ENCODE measurements at places on chromosomes 5 and 9.

GRCh38 chr9:7081065-7081600, 323.4 kb downstream of the KDM4C start:
- no peak for DNase-seq

DNA sequence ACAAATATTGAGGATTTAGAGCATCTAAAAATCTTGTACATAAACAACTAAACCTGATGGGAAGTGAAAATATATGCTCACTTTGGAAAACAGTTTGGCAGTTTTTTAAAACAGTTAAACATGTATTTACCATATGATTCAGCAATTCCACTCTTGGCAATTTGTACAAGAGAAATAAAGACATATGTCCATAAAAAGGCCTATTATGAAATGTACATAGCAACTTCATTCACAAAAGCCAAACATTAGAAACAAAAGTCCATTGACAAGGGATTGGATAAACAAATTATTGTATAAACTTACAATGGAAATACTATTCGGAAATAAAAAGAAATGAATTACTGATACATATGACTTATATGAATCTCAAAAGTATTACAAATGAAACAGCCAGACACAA, 196.2 kb upstream of the SLC24A2 start:
- DNase-seq = no peak

DNA sequence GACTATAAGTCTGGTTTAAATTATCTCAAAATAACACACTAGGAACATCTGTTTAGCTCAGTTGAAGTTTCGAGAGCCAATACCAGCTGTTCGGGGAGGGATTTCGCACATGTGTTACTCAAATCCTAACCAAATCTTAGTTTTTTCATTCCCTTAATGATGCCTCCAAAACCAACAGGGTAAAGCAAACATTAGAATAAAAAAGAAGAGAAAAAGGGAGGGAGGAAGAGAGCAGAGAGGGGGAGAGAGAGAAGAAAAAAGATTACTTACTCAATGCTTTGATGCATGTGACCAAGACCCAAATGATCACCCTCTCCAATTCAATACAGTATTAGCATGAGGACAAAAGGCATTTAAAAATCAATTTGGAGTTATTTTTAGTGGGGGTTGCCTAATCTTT, 86.0 kb upstream of the NR5A1 start:
- no peak for DNase-seq

- DNase-seq = no peak
These were observed 180.4 kb downstream of the SEMA5A start for GRCh38 chr5:9365512-9365911.

GRCh38 chr9:88997646-88998045, 6.4 kb downstream of the S1PR3 start:
- DNase-seq = no peak

- no peak for DNase-seq
These were observed 47.8 kb upstream of the CDKN2AIPNL start for GRCh38 chr5:134459491-134459890.

DNA sequence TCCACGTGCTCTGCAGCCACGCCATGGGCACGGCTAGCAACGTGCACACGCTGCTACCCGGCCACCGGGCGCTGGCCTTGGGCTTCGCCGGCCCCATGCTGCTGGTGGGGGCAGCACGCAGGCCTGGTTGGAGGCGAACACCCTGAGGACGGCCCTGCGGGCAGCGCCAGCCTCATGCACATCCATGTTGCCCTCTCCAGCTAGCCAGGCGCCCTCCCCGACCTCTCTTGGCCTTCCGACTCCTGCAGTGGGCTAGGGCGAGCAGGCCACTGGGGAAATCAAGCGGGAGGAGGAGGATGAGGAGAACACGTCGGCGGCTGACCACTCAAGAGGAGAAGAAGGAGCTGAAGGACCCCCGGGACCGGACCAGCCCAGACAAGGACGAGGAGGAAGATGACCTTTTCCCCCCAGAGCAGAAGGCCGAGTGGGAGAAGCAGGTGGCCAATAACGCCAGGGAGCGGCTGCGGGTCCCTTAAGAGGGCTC, 73.3 kb downstream of the INSL6 start:
- no peak for DNase-seq

DNA sequence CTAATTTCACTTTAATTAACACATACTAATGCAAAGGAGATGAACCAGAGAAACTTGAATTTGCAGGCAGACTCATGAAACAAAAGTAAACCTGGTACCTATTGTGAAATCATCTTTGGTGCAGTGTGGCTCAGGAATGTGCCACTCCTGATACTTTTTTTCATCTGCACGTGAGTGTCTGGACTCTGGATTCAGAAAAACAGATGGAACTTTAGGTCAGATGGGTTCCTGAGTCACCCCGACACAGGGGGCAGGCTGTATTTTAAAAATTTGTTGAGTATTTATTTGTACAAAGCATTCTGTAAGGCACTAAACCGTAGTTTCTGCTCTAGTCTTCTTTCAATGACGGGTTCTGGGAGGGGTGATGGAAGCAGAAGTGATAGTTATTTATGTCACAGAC, 52.2 kb upstream of the TUT7 start:
- no peak for DNase-seq

GRCh38 chr5:101080462-101081240, 177.6 kb upstream of the ST8SIA4 start:
- DNase-seq = no peak

GRCh38 chr5:146906803-146907202, 28.2 kb upstream of the PPP2R2B start:
- no peak for DNase-seq

DNA sequence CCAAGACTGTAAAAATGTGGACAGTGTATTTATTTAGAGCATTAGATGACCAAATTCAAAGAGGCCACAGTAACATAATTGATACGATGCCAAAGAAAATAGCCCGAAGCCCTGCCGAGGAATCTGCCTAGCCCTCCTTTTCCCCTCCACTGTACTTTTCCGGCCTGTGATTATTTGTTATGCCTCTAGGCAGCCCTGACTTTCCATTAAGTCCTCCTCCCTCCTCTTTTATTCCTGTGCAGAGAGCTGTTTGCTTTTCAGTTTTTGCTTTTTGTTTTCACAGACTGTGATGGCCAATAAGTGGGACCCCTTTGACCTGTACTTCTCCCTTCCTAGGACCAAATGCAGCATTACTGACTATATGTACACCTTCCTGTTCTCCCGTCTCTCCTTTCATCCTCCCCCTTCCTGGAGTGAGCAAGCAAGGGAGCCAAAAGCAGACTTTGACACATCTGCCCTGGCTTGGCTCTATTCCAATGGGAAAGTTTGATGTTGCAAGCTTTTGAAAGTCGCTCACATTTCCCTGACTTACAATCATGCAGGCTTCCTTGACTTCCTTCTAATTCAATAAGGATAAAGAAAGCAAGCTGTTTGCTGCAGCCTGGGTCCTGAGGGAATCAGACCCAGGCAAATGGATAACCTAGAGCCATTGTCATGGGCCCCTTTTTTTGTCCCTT, 76.1 kb downstream of the NREP start:
- DNase-seq = no peak

DNA sequence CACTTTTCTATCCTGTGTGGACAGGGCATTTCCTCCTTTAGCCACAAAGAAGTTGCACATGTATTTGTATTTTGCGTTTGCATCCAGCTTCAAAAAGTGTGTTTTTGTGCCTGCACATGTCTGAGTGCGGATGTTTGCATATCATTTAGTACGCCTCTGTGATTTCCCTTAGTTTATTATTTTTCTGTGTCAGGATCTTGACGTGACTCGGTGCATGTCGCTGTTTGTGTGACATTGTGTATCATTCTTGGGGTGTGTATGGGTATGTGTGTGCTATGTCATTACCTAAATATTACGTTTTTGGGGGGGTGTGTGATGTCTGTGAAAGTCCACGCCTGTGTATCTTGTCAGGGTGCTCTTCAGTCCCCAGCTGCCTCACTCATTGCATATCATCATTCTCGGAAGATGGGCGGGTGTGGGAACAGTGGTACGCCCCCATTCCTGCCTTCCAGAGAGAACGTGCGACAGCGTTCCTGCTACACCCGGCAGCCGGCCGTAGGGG, 416 bp upstream of the PAIP2 start:
- DNase-seq = no peak

GRCh38 chr5:16505904-16506303, 40.3 kb upstream of the ZNF622 start:
- DNase-seq = no peak

DNA sequence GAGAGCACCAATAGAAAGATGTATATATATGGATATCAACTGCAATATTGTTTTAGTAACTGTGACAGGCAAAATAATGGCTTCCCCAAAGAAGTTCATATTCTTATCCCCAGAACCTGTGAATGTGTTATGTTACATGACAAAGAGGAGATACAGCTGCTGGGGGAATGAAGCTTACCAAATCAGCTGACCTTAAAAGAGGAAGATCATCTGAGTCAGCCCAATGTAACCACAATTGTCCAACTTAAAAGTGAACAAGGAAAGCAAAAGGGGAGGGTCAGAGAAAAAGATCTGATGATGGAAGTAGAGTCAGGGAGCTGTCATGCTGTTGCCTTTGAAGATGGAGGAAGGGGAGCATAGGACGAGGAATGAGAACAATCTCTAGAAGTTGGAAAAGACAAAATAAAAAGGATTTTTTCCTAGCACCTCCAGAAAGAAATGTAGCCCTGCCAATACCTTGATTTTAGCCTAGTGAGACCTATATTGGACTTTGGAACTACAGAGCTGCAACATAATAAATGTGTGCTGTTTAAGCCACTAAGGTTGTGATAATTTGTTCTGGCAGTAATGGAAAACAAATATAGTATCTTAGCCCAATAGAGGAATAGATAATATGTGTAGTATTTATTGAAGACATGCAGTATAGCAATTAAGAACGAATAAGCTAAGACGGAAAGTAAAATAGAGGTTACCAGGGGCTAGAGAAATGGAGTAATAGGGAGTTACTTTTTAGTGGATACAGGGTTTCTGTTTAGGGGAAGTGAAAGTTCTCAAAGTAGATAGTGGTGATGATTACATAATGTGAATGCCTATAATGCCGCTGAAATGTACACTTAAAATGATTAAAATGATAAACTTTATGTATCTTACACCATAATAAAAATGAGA, 115.9 kb downstream of the PIK3R1 start:
- no peak for DNase-seq

DNA sequence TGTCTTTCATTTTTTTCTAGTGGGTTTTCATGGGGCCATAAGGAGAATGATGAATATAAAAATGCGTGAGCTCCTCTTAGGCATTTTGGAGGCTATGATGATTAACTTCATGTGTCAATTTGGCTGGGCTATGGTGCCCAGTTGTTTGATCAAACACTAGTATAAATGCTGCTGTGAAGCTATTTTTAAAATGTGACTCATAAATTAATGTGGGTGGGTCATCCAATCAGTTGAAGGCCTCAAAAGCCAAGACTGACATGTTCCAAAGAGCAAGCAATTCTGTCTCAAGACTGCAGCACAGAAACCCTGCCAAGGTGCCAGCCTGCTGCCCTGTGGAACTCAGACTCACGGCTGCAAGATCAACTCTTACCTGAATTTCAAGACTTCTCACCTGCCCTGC, 24.4 kb upstream of the ICE1 start:
- no peak for DNase-seq

GRCh38 chr9:129235931-129236331, 57.9 kb upstream of the IER5L start:
- peak; percentile 68 for DNase-seq

DNA sequence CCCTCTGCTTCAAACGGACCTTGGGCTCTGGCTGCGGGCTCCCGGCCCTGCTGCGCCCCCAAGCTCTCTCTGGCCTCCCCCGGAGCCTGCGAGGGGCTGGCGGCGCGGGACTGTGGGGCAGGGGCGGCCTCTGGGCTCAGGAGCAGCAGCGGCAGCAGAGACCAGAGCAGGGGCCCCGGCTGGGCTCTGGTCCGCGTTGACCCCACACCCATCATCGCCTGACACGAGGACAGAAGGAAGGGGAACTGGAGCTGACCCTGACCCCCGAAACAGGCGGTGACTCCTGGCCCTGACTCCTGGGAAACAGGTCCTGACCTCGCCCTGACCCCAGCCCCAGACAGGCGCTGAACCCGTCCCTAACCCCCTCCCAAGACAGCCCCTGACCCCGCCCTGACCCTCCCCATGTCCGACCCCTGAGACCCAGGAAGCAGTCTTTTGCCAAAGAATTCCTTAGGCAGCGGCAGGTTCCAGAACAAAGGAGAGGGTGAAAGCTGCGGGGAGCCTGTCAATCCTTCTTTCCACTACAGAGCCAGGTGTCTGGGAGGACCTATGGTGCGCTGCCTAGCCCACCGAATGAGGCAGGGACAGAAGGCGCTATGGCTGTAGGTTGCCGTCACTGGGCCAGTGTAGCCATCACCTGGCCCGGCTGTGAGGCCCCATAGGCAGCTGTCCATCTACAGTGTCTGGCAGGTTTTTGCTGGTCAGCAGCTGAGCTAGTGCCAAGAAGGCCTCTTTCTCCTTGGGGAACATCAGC, 74.7 kb upstream of the SPTLC1 start:
- no peak for DNase-seq

DNA sequence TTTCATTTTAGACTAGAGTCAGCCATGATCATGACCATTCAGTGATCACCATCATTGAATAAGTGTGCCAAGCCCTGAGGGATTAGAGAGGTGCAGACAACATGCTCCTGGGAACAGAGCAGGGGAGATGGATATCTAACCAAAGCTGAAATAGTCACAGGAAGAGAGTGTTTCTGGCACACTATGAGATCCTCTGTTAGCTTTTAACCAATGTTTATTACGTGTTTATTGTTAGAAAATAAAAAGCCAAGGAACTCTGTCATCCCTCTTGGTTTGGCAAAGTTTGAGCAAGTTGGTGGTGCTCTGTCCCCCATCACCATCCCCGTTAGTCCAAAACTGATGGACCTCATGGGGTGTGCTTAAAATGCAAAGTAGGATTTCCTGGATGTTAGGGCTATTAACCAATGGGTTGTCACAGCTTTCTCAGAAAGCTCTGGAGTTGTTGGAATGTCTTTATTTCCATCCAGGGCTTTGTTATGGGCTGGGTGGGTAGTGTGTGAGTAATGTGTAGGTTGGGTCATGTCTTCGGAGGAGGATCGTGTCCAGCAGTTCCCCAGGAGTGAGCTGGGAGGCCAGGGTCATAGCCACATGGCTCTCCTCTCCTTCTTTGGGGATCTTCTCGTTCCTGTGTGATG, 34.9 kb downstream of the SLC28A3 start:
- DNase-seq = no peak

DNA sequence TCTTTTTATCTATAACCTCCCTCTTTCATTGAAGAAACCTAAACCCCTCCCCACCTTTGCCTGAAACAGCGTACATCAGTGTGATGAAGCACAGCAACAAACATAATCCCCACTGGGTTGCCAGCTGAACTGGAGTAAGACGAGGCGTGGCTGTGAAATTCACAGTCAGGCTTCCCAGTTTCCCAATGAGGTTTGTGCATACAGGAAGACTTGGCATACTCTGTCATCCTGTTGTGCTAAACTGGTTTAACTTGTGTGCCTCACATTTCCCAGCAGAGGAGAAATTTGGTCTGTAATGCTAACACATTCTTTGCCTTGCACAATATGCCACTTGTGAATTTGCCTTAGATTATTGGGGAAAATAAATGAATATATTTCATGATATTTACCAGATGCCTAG, 121.5 kb downstream of the SV2C start:
- DNase-seq = no peak

DNA sequence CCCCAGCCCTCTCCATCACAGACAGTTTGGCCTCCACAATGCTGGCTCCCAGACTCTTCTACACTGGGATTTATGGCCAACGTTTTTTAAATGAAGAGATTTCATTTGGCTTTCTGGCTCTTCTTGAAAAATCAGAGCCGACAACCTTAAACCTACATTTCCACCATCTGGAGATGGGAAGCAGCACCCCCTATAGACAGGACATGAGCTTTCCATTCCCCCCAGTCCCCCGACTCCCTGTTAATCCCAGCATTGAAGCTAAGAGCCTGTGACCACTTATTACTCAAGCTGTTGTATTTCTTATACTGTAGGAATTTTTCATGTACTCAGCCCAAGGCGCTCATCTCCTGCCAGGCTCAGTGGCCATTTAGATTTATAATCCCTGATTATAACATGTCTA, 34.0 kb upstream of the AFAP1L1 start:
- no peak for DNase-seq
